ENCODE measurements at places on chromosomes 6 and 20.
A peak's percentile ranks its signal among the peaks of the same experiment; 100 is the strongest.

- DNase-seq: peak; percentile 81
These were observed 1197.7 kb upstream of the CITED2 start for GRCh38 chr6:140572129-140572528.

GRCh38 chr6:61538801-61539200, 747.2 kb downstream of the KHDRBS2 start:
- no peak for DNase-seq

DNA sequence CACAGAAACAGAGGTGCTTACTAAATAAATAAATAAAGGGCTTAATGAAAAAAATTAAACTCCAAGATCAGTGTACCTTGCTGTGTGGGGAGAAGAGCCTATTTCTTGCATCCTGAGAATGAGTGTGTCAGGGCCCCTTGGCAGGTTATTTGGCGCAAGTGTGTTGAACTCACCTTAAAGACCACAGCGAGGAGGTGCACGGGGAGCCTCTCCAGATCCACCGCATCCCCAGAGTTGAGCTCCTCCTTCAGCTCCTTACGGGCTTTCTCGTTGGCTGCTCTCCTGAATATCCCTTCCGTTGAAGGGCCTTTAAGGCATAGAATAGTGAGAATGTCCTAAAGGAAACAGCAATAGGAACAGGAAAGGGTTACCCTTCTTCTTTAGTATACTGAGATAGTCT, 3.6 kb downstream of the TAGAP start:
- DNase-seq: no peak

DNA sequence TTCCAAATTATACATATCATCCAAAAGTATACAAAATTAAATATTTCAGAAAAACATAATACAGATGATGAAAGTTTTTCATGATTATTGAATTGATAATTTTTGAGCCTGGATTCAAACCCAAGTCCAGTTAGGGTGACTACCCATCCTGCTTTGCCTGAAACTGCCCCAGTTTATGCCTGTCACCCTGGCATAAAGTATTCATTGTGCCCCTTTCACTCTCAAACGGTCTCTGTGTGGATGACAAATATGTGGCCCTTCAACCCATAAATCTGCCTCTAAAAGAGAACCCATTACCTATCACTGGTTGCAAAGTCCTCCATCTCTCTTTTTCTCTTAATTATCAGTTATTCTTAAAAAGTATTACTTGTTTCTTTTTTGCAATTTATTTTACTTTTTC, 553.7 kb upstream of the JARID2 start:
- no peak for DNase-seq

- DNase-seq: peak; percentile 51
These were observed 2.6 kb upstream of the CENPW start for GRCh38 chr6:126337323-126337722.

GRCh38 chr20:12723811-12724210, 285.0 kb upstream of the SPTLC3 start:
- DNase-seq: no peak

DNA sequence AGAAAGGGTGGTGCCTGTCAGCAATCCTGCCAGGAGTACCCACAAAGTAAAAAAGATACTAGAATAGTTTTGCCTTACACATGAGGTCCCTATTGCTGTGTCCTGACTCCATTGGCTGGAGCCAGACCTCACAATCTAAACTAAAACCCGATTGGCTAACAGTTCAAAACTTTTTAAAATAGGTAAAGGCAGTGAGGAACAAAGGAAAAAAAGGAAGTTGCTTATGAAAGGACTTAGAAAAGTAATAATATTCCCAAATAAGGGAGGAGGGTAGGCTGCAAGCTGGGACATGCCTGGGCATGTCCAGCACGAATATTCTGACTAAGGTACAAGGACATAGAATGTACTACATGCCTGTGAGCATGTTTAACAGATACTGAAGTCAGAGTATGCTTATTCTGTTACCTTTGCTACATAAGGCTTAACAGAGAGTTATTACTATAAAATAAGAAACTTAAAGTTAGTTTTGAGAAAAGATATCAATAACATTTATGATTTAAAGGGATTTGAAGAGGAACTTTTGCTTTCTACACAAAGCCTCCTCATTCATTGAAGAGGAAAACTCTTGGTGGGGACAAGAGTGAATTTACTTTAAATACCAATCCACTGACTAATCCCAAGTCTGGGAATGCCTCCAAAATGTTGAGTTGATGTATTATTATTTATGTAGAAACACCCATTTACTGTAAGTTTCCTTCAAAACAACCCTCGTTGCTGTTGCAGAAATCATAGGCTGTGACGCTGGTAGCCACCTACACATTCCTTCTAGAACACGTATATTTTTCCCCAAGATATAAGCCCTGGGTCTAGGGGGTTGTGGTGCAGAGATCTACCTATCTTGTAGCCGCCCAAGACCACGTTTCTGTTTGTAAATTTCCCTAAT, 8.2 kb upstream of the MTHFD1L start:
- peak; percentile 97 for DNase-seq

- DNase-seq: no peak
These were observed 254.6 kb upstream of the MAN1A1 start for GRCh38 chr6:119604124-119604523.

GRCh38 chr20:2742934-2743559, 50.5 kb downstream of the EBF4 start:
- DNase-seq: peak; percentile 32

DNA sequence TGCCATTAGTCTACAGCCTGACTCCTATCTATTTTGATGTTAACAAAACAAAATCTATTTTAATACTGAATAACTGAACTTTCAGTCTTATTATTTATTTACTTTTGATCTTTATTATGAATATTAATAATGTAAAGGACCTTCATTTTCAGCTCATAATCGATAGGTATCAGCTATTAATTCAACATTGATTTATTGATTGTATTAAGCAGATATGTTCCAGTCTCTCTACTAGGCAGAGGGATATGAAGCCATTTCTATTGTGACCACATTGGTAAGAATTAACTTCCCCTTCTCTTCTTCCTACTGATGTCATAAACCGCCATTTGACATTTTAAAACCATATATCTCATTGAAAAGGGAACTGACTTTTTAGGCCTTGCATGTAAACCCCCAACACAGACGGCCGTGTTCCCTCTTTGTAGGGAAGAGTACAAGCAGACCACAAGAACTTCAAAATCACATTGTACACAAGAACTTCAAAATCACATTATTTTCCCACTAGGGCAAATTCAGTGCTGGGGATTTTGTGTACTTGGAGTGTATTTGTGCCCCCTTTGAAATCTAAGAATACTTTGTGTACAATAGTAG, 69.5 kb upstream of the FABP7 start:
- no peak for DNase-seq

GRCh38 chr20:48691523-48691922, 136.3 kb downstream of the PREX1 start:
- no peak for DNase-seq

DNA sequence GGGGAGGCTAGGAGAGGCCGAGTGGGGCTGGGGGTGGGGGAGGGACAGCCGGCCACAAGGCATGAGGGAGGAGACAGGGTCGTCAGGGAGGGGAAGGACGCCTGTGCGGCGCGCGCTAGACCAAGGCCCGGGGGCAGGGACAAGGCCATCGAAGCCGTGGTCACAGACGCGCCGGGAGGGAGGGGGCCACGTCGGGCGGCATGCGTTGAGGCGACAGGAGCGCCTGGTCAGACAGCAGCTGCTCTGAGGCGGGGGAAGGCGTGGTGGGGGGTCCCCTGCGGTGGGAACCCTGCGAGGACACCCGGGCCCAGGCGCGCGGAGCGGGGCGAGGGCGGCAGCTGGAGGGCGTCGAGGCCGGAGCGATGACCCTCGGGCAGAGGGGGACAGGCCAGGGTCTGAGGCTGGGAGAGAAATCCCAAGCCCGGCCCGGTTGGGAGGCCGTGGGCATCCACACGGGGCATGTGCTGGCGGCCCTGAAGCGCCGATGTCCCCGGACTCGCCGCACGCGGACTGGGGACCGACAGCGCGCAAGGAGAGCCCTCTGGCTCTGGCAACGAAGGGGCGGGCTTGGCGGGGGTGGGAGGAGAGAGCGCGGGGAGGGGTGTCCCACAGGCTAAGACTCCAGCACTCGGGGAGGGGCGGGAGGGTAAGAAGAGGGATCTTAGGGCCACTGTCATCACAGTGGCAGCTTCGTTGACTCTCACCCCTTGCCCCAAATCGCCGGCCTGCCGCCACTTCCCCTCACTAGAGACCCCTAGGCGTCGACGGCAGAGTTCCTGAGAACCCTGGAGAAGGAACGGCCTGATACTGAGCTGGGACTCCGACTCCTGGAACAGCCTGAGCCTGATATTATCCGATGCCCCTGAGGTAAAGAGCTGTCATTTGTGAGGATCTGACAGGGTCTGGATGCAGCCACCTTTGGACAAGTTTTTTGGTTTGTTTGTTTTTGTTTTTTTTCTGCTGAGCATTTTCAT, 5.0 kb downstream of the TMEM239 start:
- DNase-seq: no peak

GRCh38 chr6:34745277-34746103, 11.8 kb upstream of the SNRPC start:
- no peak for DNase-seq

GRCh38 chr6:169362501-169363121, 109.0 kb upstream of the THBS2 start:
- no peak for DNase-seq

- DNase-seq: no peak
These were observed 9.8 kb downstream of the NFATC2 start for GRCh38 chr20:51532577-51533191.

DNA sequence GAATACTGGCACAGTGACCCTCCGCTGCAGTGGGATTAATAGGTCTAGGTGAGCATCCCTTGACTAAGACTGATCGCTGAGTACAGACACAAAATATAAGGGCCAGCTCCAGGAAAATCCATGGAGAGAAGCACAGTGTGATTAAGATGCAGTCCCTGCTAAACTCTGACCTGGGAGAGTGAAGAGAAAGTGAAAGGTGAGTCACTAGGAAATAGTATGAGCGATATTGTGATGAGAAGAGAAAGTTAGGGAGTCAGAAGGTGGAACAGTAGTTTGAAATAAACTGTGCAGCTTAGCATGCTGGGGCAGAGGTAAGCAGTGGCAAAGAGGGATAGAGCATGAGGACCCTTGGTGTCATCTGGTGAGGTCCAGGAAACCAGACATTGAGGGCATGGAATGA, 278.6 kb upstream of the MAP3K7 start:
- no peak for DNase-seq

- DNase-seq: no peak
These were observed 426.9 kb upstream of the JARID2 start for GRCh38 chr6:14819001-14819400.

DNA sequence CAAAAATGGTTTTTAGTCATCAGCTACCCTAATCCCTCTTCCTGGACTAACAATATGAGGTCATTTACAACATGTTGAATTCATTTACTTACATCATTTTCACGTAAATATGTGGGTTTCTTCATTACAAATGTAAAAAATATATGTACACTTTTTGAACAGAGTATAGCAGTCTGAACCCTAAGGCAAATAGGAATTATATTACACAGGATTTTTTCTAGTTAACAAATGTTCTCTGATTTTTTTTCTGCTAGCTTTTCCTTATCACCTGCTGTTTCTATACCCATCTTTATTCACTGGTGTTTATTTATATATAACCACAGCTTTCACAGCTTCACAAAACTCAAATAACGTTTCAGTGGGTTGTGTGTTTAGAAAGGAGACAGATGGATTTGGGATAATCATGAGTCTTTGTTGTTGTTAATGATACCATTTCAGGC, 21.0 kb upstream of the CD2AP start:
- DNase-seq: no peak

DNA sequence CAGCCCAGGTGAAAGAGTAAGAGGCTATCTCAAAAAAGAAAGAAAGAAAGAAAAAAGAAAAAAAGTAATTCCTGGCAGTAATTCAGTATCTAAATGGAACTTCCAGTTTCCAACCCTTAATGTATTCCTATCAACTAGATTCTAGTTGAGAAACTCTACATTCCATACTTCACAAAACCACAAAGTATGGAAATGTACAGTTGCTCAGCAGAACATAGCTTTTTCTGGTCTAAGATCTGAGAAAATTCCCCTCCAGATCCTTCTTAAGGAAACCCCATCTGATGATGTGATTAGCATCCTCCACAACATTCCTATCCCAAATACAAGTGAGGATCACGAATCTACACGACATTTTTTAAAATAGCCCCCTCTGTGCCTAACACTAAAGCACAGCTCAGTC, 3.6 kb downstream of the ARMH2 start:
- no peak for DNase-seq

- DNase-seq: no peak
These were observed 47.4 kb downstream of the SRC start for GRCh38 chr20:37393196-37393862.

GRCh38 chr20:40949346-40949745, 79.3 kb upstream of the TOP1 start:
- no peak for DNase-seq

DNA sequence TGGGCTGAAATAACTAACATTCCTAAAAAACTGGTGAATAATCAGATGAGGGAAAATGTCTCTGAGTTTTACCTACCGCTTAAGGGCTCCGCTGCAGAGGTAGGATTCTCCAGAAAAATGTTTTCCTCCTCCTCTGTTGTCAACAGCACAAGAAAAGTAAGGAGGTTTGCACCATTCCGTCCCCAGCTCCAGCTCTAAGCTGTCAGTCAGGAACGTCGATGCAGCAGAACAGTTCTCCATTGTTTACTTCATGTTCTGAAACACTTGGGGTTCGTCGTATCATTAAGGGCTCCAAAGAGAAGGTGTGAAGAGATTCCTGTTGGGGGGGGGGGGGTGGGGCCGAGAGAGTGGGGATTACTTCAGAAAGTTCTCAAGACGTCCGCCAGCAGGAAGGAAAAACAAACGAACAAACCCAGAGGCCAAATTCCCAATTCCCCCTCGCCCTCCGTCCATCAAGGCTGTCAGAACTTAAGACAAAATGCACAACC, 734 bp downstream of the MMS22L start:
- DNase-seq: no peak

- no peak for DNase-seq
These were observed 68.0 kb upstream of the MBOAT1 start for GRCh38 chr6:20280288-20280621.

DNA sequence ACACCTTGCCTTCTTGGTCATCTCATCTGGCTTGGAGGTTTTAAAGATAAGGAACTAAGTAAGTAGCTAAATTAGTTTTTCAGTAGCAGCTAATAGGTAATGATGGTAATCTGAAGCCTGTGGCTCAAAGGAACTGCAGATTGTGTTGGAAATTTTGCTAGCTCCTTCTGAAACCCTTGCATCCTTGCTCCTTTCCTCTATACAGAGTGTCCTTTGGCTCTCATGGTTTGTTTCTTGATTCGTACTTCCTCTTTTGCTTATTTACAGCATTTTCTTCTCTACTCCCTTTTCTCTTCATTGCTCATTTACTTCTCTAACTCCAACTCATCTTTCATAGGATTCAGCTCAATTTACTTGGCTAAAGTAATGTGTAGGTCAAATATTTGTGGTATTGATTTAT, 19.0 kb downstream of the LRRC1 start:
- DNase-seq: no peak

- DNase-seq: peak; percentile 36
These were observed 45.4 kb downstream of the MDFI start for GRCh38 chr6:41683523-41684310.

All from fibroblast of the conjunctiva (primary cell).